GM03348 (cell line): ENCODE measurements at places on chromosomes 11 and 22.

DNA sequence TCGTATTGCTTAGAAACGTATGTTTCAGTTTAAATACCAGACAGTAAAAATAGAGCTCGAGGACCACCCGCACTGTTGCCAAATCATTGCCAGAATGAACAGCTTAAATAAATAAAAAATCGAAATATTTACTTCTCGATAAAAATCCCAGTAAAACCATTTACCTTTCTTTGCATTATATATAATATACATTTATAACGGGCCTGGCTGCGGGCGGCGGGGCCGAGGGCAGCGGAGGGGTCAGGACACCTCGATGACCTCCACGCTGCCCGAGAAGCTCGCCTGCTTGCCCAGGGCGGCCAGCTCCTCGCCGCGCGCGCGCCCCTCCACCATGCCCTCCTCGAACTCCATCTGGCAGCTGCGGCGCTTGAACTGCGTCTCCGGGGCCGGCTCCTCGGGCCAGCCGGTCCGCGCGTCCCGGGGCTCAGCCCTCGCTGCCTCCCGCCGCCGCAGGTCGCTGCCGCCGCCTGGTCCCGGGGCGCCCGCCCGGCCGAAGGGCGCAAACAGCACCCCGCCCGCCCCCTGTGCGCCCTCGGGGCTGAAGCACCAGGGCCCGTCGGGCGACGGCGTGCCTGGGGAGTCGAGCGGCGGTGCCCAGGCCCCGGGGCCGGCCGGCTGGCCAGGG lies 15.7 kb downstream of the DUSP8 start:
- DNase-seq = no peak

GRCh38 chr22:23834793-23835483 lies 3.9 kb downstream of the DERL3 start:
- DNase-seq = no peak

DNA sequence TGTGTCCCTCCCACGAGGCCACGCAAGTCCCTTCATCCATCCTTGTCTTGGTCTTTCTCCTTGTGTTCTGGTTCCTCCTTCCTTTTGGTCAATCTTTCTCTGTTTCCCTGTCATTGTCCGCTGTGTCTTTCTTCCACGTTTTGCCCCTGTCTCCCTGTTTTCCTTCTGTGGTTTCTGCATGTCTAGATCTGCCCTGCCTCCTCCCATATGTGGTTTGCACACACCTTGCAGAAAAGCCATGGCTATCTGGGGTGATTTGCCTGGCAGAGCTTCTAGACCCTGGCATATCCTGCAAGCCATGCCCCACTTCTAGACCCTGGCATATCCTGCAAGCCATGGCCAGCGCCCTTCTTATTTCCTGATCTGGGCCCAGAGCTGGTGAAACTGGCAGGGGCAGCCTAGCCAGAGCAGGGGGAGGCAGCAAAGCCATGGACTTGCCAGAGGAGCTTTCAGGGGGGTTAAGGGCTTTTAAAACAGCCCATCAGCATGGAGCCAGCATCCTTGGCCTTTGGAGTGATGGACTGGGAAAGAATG lies 131.6 kb upstream of the NECTIN1 start:
- no peak for DNase-seq

GRCh38 chr11:36452961-36453360 lies 57.1 kb downstream of the TRAF6 start:
- no peak for DNase-seq

GRCh38 chr11:12284316-12285050 lies 92.9 kb upstream of the PARVA start:
- peak; percentile 37 for DNase-seq

GRCh38 chr11:57568330-57568766 lies 876 bp upstream of the UBE2L6 start:
- no peak for DNase-seq

DNA sequence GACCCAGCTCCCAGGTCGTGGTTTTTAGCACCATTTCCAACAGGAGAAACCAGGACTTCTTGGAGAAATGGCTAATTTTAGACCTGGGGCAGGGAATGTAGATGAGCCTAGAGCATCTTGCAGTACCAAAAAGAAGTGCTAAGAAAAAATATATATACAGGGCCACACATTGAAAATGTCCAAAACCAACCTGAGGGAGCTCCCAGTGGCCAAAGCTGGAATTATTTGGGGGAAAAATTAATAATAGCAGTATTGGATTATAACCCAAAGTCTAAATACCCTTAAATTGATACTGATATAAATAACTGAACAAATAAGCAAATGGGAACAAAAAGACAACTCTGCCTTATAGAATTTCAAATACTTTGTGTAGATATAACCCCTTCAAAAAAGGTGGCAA lies 108.0 kb downstream of the PARVA start:
- DNase-seq = no peak

DNA sequence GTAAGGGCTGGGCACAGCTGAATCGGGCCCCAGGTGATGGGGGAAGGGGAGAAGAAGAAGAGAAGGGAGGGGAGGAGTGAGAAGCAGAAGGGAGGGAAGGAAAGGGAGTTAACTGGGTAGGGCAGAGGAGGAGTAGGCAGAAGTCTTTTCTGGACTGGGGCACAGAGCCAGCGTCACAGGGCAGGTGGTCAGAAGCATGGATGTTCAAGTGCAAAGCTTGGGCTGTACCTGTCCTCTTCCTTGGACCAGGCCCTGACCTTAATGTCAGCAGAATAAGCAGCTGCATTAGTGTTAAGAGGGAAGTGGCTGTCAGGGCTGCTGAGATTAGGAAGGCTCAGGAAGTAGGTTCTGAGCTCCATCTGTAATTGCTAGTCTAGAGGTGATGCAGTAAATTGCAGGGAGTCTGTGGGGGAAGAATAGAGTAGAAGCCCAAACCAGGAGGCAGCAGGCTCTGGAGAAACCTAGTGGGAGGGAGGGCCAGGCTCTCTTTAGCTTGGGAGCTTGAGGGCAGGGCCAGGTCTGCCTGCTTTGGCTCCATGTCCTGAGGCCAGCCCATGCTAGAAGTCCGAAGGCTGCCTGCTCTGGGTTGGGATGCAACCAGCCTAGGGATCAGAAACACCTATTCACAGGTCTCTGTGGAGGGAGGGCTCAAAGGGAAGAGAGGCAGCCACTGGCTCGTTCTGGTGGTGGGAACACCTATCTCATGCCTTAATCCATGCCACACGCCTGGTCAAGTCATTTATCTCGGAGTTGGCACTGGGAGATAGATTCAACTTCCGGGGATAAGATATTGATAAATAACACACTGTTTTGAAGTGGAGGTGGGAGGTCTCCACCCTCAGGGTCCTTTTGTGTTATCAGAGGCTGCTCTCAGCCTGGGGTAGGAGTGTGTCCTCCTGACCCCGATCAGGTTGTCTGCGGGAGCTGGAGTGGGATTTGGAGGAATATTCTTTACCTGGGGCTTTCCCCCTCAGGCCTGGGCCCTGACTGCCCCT lies 1.7 kb upstream of the UCP3 start:
- no peak for DNase-seq

- DNase-seq = no peak
Observed at GRCh38 chr22:38312261-38312800, 4.9 kb downstream of the CSNK1E start.

GRCh38 chr11:128367573-128367972 lies 219.8 kb downstream of the ETS1 start:
- DNase-seq = no peak

GRCh38 chr11:73266646-73267020 lies 5.5 kb upstream of the P2RY6 start:
- no peak for DNase-seq

DNA sequence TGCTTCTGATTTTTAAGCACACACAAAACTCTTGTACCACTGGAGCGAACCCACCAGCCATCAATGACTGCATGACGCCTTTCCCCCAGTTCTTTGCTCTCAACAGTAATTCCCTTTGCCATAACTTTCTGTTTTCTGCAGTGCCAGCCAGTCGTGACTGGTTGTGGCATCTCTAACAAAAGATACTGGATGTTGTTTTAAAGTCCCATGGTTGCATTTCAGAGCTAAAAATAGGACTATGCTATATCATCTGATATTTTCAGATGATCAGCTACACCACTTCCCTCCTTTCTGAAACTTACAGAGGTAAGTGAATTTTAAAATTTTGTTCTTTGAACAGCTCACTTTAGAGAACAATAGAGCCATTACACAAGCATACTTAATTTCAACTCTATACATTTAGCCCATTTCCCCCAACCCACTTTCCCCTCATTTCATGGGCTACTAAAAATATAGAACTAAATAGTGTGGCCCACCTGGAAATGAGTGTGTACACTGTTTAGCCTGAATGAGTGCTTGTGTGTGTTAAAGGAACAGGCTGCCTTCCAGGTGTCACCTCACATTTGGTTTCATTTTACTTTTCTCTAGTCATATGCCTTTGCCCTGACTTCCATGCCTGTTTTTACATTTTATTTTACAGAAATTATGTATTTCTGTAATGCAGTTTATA lies 136.9 kb upstream of the ZC3H12C start:
- no peak for DNase-seq

GRCh38 chr11:11667056-11667455 lies 45.3 kb upstream of the GALNT18 start:
- DNase-seq = no peak

DNA sequence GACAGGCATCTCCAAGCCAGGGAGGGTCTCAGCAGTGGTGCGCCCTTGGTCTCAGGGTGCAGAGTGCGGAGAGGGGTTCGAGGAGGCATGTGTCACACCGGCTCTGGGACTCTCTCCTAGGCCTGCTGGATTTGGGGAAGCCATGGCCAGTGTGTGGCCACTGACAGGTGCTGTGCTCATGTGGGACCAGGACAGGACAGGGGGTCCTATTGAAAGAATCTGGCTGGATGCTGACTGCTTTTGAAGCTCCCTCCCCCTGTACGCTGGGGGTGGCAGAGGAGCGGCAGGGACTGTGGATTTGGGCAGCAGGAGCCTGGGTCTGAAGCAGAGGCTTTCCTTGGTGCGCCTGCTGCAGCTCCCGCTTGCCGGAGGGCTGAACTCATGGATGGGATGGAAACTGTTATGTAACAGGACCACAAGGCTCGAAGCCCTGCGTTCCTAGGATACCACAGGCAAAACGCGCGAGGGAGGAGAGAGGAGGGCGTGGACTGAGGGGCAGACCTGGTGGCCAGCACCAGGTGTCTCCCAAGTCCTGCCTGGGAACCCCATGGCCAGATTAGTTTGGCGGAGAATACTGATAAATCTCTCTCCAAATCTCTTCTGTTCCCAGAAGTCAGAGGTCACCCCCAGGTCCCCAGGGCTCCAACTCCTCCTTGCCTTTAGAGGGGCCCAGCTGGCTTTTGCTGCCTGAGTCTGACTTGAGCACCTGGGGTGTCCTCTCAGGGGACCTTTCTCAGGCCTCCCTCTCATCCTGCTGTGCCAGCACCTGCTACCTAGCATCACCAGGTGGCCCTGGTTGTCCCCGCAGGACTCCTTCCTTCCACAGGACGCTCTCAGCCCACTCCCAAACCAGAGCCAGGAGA lies 13.8 kb upstream of the TEF start:
- DNase-seq = peak; percentile 75

DNA sequence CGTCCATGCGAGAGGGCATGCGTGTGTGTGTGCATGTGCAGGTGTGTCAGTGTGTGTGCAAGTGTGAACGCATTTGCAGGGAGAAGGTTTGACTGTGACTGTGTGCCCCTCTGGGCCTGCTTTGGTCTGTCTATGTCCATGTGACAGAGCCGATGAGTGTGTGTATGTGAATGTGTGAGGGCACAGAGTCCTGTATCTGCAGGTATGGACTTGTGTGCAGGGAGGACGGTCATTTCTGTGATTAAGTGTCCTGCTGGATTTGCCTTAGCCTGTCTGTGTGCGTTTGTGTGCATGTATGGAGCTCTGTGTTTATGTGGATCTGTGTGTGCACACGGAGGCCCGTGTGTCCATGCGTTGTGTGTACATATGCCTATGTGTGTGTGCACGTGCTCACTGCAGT lies 5.4 kb downstream of the EMID1 start:
- DNase-seq = no peak

DNA sequence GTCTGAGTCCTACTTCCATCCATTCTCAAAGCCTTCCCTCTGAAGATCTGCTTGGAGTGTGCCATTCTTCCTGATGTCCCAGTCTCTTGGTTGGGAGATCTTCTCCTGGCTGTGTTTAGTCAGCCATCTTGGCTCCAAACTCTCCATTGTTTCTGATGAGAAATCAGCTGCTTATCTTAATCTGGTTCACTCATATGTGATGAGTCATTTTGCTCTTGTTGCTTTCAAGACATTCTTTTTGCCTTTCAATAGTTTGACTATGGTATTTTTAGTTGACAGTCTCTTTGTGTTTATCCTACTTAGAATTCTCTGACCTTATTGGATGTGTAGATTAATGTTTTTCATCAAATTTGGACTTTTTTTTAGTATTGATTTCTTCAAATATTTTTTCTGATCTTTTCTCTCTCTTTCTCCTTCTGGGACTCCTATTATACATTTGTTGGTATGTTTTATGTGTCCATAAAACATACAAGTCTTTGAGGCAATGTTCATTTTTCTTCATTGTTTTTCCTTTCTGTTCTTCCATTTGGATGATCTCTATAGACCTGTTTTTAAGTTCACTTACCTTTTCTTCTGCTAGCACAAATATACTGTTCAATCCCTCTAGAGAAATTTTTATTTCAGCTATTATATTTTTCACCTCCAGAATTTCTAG lies 77.2 kb upstream of the CLPB start:
- no peak for DNase-seq

DNA sequence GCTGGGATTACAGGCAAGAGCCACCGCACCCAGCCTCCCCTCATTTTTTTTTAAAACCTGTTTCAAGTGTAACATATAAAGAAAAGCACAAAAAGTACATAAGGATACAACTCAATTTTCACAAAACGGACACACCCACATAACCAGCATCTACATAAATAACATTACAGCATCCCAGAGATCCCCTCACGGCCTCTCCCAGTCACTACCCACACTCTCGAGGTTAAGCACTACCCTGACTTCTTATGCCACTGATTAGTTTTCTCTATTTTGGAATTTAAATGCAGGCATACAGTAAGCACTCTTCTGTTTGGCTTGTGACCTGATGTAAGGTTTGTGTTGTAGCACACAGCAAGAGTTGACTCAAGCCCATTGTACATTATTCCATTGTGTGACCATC lies 82.5 kb downstream of the CLPB start:
- no peak for DNase-seq

- DNase-seq = no peak
Observed at GRCh38 chr11:93528757-93529645, 14.2 kb downstream of the SMCO4 start.

- no peak for DNase-seq
Observed at GRCh38 chr11:134913999-134914590, 502.1 kb upstream of the B3GAT1 start.

- DNase-seq = no peak
Observed at GRCh38 chr11:94934362-94934761, 39.0 kb downstream of the CWC15 start.

GRCh38 chr22:42078469-42079318 lies 806 bp upstream of the SMDT1 start:
- DNase-seq = peak; percentile 29

DNA sequence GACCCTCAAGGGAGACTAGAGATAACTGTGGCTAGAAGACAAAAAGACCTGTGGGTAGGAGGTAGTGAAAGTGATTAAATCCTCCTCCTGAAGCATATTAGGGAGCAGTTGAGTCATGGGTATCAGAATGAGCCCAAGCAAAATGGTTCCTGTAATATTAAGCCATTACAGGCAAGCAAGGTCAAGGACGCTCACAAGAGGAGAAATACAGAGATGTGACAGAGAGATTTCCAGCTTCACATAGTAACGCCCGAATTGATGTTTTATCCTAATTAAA lies 77.7 kb downstream of the FAM76B start:
- DNase-seq = no peak

- DNase-seq = peak; percentile 7
Observed at GRCh38 chr11:26730414-26731083, 8.7 kb upstream of the SLC5A12 start.
